ENCODE measurements at places on chromosomes 3 and 15.

- DNase-seq, result no peak
These were observed 67.3 kb downstream of the DNAJB8 start for GRCh38 chr3:128399221-128399915.

- DNase-seq, result no peak
These were observed 12.3 kb upstream of the DENND4A start for GRCh38 chr15:65804252-65804931.

- no peak for DNase-seq
These were observed 73.5 kb upstream of the SLCO3A1 start for GRCh38 chr15:91779960-91780359.

- DNase-seq, result no peak
These were observed 154.8 kb upstream of the ROBO1 start for GRCh38 chr3:79922633-79923032.

DNA sequence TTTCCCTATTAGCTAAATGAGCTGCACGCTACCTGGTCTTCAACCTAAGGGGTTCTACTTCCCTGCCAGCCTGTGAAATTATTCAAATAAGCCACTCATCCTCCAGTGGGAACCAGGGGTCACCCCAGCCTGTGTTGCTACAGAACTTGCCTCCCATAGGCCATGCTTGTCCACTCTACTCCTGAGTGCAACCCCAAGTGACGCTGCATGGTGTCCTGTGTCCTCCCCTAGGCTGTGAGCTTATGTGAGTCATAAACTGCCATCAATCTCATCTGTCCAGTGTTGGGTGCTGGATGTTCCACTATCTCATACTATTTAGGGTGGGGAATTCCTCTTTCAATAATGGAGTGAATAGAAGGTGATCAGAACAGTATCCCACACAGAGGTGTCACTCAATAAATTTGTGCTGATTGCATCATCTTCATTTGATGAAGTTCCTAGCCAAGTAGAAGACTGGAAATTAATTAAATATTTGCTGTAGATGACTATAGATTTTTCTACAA, 49.8 kb upstream of the SSR3 start:
- no peak for DNase-seq

GRCh38 chr3:193214445-193214844, 26.6 kb upstream of the PLAAT1 start:
- DNase-seq, result no peak

DNA sequence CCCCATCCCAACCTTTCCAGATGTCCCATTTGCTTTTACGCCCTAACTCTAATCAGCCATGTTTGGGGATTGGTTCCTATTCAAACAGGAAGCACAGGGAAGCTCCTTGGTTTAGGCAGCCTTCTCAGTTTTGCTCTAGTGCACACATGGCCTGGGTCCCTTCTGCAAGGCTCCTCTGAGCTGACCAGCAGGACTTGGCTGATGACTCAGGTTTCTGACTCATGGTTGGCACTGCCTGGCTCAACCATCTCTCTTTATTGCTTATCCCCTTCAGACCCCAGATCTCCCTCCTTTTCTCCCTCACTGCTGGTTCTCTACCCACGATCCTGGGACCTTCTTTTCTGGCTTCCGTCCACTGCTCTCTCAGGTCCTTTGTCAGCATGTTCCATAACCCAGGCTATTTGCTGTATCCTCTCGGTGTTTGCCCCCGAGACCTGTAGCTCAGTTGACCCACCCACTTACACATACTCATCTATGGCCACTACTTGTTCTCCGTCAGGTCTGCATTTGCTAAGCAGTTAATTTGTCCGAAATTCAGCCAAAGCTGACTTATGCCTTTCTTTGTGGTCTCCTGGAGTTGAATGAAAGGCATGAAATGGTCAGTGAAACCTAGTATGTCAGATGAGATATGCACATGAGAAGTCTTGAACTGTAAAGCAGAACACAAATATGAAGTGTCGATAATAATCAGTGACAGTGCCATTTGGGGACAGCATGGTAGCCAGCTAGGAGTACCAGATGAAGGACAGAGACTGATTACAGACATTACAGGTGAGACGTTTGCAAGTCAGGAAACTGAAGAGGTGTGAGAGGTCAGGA, 323.5 kb upstream of the ROPN1 start:
- no peak for DNase-seq

Data from esophagus squamous epithelium (tissue), 5 donors.